ENCODE measurements at places on chromosomes 2 and 18.
A peak's percentile ranks its signal among the peaks of the same experiment; 100 is the strongest.

DNA sequence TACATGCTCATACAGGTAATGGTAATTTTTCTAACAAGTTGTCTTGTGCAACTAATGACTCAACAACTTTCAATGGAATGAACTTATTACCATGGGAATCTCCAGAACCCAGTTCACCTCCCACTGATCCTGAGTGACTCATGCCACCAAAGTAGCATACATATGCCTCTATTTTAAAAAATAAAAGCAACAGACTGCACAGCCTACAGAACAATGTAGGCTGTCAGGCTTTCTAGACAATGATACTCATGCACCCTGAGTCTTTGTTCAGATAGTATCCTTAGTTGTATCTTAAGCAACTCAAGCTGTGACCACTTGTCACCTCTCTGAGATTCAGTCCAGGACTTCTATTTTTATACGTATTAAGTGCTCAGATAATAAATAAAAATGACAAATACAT is 531.0 kb upstream of the SETBP1 start:
- no peak for DNase-seq

DNA sequence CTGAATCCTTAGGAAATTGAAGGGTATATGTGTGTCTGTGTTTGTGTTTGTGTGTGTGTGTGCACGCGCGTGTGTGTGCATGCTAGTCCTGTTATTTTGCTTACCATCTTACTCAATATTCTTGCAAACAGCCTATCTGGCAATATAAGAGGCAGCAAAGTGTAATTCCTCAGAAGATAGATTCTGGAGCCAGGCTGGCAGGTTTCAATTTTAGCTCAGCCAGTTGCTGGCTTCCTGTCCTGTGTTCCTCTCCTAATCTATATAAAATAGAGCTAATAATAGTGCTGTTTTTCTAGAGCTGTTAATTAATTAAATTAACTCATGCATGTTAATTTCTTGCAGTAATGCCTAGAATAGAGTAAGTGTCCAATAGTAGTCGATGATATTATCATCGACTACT is 256.2 kb downstream of the PIK3C3 start:
- no peak for DNase-seq

DNA sequence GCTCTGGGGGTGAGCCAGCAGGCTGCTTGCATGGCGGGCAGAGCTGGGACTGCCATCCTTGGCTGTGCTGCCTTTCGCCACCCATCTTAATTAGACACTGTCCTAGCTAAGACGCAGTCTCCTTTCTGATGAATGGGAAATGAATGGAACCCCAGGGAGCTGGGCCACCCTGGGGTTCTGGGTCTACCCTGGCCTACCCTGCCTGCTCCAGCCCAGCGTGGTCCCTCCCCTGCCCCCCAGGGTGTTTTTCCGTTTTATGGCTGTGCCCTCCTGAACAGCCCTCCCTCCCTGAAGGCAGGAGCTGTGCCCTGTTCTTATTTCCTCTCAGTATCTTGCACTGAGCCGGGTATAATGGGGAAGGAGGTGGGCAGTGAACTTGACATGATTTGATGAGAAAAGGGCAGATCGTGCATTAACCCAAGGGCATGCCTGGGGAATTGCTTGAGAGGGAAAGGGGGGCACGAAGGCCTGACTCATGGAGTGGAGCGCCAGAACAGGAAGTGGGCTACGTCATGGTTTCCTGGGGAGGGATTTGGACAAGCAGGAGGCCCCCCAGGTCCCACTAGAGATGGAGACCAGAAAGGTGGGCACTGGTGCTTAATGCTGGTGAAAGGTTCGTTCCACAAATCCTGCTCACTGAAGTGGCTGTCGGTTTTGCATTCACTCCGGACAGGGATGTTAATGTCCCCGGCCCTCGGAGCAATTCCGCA is 165.0 kb downstream of the KLHL29 start:
- no peak for DNase-seq

GRCh38 chr2:128477026-128477820 is 158.6 kb upstream of the HS6ST1 start:
- no peak for DNase-seq

GRCh38 chr18:11761553-11761952 is 72.5 kb downstream of the GNAL start:
- DNase-seq = no peak

GRCh38 chr18:40841467-40841866 is 1113.6 kb upstream of the PIK3C3 start:
- DNase-seq = no peak

DNA sequence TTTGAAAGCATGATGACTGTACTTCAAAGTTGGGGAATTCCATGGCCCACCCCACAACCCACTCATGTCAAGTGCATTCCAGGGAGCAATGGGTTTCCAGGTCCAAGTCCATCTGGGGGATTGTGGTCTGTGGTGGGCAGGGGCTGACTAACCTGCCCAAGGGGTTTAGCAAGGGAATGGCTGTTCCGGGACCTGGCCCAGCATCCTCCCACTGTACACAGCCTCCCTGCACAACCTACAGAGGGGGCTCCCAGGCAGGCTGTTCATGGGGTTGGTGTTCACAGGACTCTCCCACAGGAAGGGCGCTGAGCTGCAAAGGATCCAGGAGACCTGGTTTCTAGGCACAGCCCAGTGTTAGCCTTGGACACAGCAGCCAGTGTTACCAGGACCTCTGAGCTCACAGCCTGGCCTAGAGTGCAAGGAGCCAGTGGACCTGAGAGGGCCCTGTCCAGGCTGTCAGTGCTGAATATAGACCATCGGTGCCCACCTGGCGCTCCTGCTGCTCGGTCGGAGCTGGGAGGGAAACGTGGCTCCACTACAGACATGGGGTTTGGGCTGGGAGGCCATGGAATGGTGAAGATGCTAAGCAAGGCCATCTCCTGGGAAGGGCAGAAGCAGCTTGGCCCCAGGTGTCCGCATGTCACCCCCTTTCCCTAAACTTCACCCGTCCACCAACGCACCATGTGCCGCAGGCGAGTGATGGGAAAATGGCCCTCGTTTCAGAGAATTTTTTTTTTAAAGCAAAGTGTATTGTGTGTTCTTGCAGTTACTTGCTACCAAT is 317.2 kb downstream of the GBX2 start:
- DNase-seq = no peak

DNA sequence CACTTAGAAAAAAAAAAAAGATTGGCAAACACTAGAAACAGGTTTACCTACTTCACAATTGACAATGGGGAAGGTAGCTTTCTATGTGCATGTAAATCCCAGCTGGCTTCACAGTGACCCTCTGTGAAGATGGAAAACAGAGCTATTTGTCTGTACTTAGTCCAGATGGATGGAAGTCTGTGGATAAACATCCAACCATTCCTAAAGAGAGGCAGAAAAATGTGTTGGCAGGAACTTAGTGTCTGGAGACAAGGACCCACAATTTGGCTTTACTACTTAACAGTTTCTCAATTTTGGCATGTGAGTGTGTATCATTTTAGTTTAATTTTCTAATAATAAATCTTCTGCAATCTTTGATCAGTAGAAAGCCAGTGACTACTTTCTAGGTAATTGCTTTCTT is 154.4 kb downstream of the RAD51AP2 start:
- DNase-seq = no peak

DNA sequence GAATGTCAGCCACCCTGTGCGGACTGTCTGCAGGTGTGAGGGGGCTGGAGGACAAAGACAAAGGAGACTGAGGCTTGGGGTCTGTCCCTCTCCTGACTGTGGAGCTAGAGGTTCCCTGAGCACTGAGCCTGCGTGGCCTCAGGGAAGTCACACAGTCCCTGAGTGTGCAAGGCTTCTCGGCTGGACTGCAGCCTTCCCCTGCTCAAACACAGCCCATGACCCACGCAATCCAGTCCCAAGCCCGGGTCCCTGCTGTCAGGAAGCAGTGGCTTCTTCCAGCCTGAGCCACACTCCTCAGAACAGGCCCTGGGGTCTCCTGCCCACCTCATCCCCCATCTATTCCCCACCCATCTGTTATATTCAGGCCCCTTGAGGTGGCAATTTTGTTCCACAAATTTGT is 2.7 kb downstream of the ASTL start:
- DNase-seq = no peak

- DNase-seq = no peak
Measured at GRCh38 chr2:221848286-221848685, 276.2 kb upstream of the EPHA4 start.

DNA sequence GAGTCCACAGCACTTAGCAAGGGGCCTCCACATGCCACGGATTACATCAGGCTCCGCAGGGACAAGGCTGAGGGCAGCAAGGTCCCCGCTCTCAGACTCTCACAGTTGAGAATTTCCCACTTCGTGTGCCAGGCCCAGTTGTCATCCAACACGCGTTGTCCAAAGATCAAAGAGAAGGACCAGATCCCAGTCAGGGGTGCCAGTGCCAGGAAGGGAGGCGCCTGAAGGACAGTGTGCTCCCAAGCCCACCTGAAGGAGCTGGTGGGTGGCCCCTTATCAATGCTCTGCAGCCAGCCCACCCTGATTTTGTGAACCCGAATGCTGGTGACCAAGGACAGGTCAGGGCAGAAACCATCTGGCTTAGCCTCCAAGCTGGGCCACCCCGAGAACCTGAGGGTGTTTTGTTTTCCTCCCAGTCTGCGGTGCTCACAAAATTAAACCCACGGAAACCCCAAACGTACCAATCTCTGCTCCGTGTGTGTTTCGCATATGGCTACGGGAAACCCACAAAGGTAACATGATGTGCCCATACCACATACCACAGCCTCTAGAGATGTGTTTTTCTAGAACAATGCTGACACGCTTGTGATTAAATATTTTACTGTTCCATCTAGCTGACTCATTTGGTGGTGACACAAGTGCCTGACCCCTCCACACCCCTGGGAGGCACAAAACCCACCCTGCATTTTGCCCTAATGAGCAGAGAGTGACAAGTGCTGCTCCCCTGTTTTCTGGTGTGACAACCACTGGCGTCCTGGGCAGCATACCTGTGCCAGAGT is 24.5 kb downstream of the CRACDL start:
- no peak for DNase-seq

DNA sequence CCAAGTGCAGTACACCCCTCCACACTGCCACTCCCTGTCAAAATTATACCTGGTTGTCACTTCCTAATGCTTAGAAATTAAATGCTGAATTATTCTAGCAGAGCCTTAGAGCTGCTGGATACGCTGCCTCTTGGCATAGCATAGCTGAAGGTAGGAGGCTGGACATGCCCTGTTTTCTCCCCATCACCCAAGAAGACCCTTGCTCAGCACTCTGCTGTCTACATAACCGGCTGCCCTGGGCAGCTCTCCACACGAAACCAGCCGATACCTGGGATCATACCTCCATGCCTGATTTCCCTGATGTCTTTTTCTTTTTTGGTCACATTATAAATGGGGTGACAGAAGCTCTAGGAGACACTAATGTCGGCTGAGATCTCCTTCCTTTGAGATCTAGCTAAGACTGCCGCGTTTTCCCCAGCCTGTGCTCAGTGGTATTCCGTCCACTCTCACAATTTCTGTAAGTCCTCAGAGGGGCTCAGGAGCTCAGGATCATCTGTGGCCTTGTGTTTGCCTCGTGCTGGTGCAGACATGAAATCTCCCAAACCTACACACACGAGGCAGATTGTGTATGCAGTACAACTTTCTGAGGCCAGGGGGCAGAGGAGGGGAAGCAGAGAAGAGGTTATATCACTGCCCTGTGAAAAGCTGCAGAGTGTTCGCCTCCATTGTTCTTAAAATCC is 13.5 kb upstream of the ZAP70 start:
- peak; percentile 43 for DNase-seq

DNA sequence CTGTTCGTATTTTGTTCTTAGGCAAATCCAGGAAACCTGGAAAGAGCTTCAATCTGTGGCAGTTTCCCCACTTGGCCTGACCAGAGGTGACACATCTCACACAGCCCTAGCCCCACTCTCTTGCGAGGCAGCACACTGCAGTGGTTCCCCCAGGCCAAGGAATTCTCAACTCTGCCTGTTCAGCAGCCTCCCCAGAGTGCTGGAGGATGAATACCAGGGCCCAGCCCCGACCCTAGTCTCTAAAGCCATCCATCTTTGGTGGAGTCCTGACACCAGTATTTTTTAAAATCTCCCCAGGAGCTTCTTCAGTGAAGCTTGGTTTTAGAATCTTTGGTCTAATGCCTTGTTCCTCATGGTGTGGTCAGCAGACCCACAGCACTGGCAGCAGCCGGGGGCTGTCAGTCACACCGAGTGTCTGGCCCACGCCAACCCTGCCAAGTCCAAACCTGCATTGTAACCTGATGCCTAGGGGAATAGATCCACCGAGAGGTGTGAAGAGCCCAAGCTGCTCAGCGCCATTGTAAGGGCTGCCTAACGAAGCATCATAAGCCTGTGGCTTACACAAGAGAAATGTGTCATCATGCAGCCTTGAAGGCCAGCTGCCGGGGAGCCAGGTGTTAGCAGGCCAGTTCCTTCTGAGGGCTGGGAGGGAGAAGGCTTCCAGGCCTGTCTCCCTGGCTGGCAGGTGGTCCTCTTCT is 428.7 kb upstream of the ID2 start:
- no peak for DNase-seq

- no peak for DNase-seq
Measured at GRCh38 chr18:42414756-42415454, 459.9 kb downstream of the PIK3C3 start.

GRCh38 chr2:238081561-238081960 is 18.6 kb upstream of the ESPNL start:
- no peak for DNase-seq

GRCh38 chr18:24914685-24915084 is 437.3 kb downstream of the ZNF521 start:
- DNase-seq = no peak

- peak; percentile 3 for DNase-seq
Measured at GRCh38 chr2:215828528-215829184, 184.7 kb downstream of the MREG start.

- no peak for DNase-seq
Measured at GRCh38 chr2:144519934-144520731, at the start of gene ZEB2. ZEB2 (minus strand) TSS chr2:144520119; CDS start chr2:144517350, 2,769 bp downstream.

GRCh38 chr2:210862283-210863065 is 306.1 kb downstream of the CPS1 start:
- DNase-seq = no peak

GRCh38 chr2:168160897-168161296 is 86.5 kb downstream of the STK39 start:
- no peak for DNase-seq

DNA sequence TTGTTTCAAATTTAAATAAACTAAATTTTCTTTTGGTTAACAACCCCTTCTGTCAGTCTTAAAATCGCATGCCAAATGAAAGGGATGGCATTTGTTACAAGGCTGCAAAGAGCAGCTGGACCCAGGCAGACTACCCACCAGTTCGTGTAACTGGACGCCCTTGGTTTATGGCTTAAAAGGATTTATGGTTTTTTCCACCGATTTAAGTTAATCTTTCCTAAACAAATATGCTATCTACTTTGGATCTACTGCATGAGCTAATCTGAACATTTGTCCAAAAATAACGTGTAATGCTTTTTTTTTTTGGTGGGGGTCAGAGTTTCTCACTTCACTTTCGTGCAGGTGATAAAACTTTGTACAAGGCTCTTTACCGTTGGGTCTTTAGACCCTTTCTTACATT is 62.9 kb downstream of the DIS3L2 start:
- no peak for DNase-seq

DNA sequence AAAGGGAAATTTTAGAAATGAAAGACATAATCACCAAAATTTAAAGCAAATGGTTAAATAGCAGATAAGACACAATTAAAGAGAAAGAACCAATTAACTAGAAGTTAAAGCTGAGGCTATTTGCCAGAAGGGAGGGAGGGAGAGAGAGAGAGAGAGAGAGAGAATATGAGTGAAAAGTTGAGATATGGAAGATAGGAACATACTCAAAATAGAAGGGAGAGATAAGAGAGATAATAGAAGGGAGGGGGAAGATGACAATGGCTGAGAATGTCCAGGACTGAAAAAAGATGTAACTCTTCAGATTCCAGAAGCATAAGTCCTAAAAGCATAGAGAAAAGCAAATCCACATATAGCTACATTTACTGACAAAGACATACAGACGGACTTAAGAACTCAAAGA is 17.1 kb upstream of the AAK1 start:
- DNase-seq = no peak

- no peak for DNase-seq
Measured at GRCh38 chr2:200311139-200311538, 4.6 kb downstream of the SPATS2L start.

Data from activated CD4-positive, alpha-beta T cell treated with anti-CD3 and anti-CD28 coated beads for 4 hours (primary cell).